ENCODE measurements at places on chromosomes 2 and 18.

DNA sequence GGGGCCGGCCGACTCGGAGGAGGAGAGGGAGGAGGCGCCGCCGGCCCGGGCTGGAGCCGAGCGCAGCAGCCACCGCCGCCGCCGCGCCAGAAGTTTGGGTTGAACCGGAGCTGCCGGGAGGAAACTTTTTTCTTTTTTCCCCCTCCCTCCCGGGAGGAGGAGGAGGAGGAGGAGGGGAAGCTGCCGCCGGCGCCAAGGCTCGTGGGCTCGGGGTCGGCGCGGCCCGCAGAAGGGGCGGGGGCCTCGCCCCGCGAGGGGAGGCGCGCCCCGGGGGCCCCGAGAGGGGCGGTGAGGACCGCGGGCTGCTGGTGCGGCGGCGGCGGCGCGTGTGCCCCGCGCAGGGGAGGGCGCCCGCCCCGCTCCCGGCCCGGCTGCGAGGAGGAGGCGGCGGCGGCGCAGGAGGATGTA lies 316 bp downstream of the CRIM1 start:
- no peak for DNase-seq

DNA sequence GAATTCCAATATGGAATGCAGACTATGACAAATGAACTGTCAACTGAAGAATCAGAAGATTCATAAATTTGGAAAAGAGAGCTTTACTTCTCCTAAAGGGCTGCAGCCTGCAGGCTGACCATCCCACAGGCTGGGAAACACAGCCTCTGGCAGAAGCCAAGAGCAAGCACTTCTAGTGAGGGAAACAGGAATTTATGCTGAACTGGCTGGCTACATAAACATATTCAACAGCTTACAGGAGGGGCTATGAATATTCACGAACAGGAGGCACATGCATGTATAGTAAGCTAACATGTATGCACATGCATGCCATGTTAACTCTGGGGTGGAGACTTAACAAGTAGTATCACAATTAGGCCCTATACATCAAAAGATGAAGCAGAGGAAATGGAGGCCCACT lies 17.6 kb downstream of the HIBCH start:
- DNase-seq = no peak

DNA sequence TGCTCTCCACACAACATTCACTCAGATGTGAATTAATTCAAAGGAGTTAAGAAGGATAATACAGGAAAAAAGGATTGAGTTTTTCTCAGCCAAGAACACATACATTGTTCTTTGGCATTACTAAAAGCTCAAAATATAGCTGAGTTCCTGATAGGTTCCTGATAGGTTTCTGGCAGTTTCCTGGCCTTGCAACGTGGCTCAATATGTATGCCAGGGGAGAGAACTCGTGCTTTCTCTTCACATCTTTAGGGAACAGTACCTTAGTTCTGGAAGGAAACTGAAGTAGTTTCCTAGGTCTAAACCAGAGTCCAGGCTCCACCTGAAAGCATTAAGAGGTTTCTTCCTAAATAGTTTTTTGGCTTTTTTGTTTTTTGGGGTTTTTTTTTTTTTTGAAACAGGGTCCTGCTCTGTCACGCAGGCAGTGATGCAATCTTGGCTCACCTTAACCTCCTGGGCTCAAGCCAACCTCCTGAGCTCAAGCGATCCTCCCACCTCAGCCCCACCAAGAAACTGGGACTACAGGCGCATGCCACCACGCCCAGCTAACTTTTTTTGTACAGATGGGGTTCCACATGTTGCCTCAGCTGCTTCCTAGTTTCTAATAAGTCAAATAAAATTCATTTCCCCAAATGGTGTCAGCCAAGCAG lies 42.8 kb downstream of the ESCO1 start:
- DNase-seq = no peak

GRCh38 chr2:44880125-44880483 lies 61.4 kb upstream of the SIX3 start:
- DNase-seq = no peak

GRCh38 chr2:140383781-140384180 lies 1603.6 kb upstream of the NXPH2 start:
- DNase-seq = no peak

- no peak for DNase-seq
These were observed 128.7 kb upstream of the CCDC68 start for GRCh38 chr18:55088000-55088401.

DNA sequence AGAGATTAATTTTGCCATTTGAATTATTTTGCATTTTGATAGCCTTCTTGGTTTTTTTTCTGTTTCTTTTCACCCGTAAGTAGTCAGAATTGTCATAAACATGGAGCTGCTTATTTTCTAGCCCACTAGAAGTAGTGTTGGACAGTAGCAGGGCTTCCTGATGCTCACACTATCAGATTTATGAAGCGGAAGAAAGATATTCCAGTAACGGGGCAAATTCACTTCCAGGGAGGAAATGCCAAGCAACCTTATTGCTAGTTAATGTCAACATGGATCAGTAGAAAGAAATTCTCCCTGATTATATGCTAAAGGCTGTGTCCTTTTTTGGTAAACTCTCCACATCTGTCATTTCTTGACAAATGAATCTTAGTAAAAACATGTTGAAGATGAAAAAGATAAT lies 19.2 kb upstream of the ADAM23 start:
- no peak for DNase-seq

DNA sequence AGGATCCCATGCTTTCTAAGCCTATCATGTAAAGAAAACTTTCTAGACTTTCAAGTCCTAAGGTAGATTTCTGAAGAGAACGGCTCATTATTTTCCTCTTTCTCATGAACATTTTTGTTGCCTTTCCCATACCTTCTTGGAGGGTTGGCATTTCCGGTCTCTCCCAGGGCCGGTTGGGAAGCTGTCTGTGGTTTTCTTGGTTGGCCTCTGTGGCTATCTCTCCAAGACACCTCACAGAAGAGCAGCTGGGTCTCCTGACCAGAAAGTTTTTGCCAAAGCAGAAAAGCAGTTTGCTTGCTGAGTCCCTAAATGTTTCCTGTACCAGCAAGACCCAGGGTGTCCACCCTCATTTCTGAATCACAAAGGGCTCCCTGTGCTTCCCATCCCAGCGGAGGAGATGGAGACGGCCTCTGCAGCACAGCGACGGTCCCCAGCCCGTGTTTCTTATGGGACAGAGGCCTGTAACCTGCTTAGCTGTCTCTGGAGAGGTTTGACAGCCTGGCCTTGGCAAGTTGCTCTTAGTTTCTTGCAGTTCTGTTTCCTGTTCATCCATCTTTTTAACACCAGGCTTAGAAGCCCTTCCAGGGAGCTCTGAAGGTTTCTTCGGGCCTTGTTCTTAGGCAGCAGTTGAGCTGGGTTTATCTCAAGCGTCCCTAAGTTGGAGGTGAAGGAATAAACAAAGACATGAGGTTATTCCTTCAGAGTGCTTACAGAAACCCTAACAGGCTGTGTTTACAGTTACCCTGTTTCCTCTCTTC lies 39.8 kb downstream of the GREB1 start:
- DNase-seq = no peak

DNA sequence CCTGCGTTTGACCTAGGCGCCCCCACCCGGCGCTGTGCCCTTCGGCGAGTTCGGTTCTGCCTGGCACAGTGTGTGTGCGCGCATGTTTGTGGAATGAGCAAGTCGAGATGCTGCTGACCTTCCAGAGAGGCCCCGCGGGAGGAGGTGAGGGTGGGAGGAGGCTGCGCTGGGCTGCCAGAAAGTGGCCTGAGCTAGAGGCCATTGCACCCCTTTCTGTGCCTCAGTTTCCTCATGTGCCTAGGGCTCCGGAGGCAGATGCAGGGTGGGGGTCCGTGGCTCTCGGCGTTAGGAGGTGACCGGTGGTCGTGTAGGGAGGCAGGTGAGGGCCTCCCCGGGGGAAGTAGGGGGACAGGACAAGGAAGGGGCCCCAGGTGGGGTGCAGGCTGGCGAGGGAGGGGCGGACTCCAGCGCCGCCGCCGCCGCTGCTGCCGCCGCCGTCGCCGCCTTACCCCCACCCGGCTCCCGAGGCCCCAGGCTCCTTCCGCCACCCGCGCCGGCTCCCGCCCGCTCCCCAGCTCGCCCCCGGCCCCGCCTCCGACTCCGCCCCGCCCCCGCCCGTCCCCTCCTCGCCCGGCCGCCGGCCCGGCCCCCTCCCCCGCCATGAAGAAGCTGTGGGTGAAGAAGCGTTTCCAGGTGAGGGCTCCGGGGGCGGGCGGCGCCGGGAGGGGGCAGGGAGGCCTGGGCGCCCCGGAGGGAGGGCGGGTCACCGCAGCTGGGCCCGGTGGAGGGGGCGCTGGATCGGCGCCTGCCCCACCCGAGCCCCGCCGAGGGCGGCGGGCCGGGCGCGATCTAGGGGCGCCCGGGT lies 7.0 kb downstream of the SPEG start:
- DNase-seq = peak; percentile 14

DNA sequence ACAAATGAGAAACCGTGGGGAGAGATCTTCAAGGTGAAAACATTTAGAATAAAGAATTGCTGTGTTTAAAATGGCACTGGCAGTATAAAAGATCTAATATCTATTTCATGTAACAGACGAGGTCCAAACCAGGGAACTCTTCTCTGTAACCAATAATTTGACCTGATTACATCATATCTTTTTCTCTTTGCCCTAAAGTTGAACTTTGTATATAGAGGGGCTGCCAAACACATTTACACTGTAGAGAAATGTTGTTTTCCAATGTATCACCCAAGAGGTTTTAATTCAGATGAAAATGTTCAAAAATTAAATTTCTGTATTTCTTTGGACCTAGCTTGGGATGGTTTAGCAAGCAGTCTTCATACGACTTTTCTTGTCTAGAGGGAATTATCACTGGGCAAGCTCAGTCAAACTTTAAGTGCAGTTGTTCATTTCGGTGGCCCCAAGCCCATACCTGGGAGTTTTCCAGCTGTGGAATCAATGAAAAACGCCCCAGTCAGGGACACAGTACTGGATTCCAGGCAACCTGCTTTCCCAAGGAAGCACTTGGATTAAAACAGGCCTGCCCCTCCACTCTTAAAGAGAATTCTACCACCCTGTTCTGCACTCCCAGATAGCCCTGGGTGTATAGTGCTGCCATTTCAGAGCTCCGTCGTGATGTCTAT lies 208.5 kb upstream of the FN1 start:
- DNase-seq = no peak

- DNase-seq = peak; percentile 14
These were observed 17.4 kb downstream of the CIDEA start for GRCh38 chr18:12271376-12272235.
